ENCODE measurements at places on chromosomes 6 and 20. TPM values are rescaled to one million over a fixed set of nuclear protein-coding genes. Genes with fewer than 3 reads are reported as not detected.

Gene NR2E1
- not detected for total RNA-seq

Gene SGK2
- total RNA-seq: 42.9 TPM

DNA sequence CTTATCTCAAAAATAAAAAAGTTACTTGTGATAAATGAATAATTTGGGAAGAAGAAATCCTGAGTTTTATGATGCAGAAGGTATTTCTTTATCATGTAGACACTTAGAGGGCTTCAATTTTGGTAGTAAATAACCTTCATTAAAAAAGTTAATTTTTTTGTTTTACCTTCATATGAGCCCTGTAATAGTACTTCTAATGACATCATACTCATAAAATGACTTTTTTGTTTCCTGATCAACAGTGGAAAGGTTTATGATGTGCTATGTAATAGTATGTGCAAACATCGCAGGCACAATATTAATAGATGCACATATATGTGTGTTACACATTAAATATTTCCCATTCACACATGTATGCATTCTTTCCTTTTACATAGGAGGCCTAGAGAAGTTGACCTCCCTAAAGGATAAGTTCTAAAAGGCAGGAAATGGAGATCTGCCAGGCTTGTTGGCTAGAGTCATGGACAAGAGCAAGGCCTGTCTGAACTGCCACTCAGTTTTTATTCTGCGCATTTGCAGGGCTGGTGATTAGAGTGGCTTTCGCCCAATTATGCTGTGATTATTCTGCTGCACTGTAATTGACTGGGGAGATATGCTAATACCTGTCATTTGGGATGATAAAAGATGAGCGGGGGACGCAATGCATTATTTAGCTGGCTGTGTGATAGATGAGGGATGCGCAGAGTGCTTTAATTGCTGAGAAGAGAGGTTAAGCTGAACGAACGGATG lies 272.6 kb downstream of the TMEM242 start:
- no peaks in the 10 kb centered on the region for H3K27me3 ChIP-seq
- H3K4me1 ChIP-seq: peaks cover 3% of the 10 kb centered on the region
- DNase-seq: no peak
- H3K36me3 ChIP-seq: no peaks in the 10 kb centered on the region
- no peak overlapping the region for H3K4me3 ChIP-seq

DNA sequence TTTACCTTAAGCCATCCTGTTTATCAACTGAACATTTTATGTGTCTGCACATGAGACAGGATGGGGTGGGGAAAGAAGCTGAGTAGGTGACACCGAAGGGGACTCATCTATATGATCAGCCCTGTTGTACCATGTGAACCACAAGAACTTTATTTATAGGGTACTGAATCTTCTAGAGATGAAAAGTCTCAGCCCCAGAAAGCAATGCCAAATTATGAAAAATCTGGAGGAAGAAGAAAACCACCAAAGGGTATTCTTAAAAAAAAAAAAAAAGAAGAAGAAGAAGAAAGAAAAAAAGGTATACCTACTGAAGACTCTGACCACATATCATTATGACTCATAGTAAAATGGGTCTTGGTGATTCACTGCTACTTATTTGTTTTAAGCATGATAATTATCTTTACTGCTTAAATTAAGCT lies 39.8 kb upstream of the HBS1L start:
- no peaks in the 10 kb centered on the region for H3K4me1 ChIP-seq
- H3K36me3 ChIP-seq: no peaks in the 10 kb centered on the region
- H3K4me3 ChIP-seq: no peak overlapping the region
- no peaks in the 10 kb centered on the region for H3K27me3 ChIP-seq
- DNase-seq: no peak

DNA sequence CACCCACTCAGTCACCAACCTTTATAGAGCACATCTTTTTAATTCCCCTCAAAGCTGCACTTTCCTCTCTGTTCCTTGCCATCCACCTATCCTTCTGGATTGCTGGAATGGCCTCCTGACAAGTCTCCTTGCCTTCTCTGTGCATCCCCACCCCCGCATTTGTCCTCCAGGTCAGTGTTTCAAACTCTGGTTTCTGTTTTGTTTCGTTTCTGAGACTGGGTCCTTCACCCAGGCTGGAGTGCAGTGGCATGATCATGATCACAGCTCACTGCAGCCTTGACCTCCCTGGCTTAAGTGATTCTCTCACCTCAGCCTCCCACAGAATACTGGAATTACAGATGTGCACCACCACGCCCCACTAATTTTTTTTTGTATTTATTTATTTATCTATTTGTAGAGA lies 96.2 kb downstream of the PLCB1 start:
- H3K27ac ChIP-seq: no peak overlapping the region
- no peak for DNase-seq
- H3K4me3 ChIP-seq: no peak overlapping the region
- no peaks in the 10 kb centered on the region for H3K27me3 ChIP-seq
- no peaks in the 10 kb centered on the region for H3K36me3 ChIP-seq

- no peaks in the 10 kb centered on the region for H3K36me3 ChIP-seq
- no peak overlapping the region for H3K27ac ChIP-seq
- H3K4me3 ChIP-seq: peak overlapping the region; percentile 20
Observed at GRCh38 chr20:49610691-49611538, 43.0 kb upstream of the PTGIS start.

DNA sequence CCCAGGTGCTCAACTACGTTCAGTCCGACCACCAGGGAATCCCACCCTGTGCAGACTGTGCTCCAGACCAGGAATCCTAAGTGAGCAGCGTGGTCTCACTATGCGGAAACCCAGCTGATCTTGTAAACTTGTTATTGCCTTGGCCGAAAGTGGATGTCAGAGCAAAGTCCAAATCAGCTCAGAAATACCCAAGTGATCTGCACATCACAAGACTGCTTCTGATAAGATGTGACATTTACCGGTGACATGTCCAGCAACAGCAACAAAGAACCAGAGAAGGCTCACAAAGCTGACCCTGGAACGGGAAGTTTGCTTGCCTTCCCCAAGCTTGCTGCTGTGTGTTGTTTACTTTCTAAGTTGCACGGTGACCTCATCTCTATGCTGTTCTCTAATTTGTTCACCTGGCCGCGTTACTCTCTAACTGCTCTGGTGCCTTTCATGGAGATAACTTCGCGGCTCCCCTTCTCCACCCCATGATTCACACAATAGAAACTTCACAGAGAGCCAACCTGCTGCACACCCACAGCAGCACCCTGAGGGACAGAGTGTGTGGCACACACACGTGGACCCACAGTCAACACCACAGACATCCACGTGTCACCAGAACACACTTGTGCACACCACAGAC lies 1.7 kb downstream of the BNIP5 start:
- H3K27me3 ChIP-seq: no peaks in the 10 kb centered on the region
- no peak overlapping the region for H3K27ac ChIP-seq
- no peak overlapping the region for H3K4me3 ChIP-seq
- no peaks in the 10 kb centered on the region for H3K4me1 ChIP-seq
- no peak for DNase-seq

Gene SLC16A10
- 3.7 TPM for total RNA-seq

Gene NEDD9
- 101 TPM for total RNA-seq

GRCh38 chr6:56297022-56297989 lies 49.9 kb upstream of the COL21A1 start:
- H3K4me3 ChIP-seq: no peak overlapping the region
- H3K27ac ChIP-seq: no peak overlapping the region
- H3K4me1 ChIP-seq: no peaks in the 10 kb centered on the region

GRCh38 chr20:3192226-3193015 lies 12.1 kb downstream of the DDRGK1 start:
- H3K27ac ChIP-seq: no peak overlapping the region
- no peaks in the 10 kb centered on the region for H3K4me1 ChIP-seq
- DNase-seq: no peak
- no peaks in the 10 kb centered on the region for H3K27me3 ChIP-seq

DNA sequence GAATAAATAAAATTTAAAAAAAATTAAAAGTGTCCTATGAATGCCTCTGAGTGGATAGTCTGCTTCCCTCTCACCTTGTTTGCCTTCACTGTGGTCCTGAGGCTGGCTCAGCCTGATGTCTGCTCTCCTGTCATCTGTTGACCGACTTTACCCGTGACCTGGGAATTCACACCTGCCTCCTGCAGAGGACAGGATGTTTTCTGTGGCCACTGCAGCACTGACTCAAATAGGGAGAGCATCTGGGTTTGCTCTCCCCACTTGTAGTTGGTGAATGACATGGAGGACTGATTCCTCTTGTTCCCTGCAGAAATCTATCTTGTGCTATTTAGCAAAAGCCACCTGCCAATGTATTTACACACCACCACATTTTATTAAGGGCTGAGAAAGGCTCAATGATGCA lies 52.4 kb upstream of the ERVFRD-1 start:
- H3K36me3 ChIP-seq: no peaks in the 10 kb centered on the region
- no peak overlapping the region for H3K27ac ChIP-seq
- H3K27me3 ChIP-seq: no peaks in the 10 kb centered on the region
- no peak overlapping the region for H3K4me3 ChIP-seq
- no peak for DNase-seq
- H3K4me1 ChIP-seq: no peaks in the 10 kb centered on the region

DNA sequence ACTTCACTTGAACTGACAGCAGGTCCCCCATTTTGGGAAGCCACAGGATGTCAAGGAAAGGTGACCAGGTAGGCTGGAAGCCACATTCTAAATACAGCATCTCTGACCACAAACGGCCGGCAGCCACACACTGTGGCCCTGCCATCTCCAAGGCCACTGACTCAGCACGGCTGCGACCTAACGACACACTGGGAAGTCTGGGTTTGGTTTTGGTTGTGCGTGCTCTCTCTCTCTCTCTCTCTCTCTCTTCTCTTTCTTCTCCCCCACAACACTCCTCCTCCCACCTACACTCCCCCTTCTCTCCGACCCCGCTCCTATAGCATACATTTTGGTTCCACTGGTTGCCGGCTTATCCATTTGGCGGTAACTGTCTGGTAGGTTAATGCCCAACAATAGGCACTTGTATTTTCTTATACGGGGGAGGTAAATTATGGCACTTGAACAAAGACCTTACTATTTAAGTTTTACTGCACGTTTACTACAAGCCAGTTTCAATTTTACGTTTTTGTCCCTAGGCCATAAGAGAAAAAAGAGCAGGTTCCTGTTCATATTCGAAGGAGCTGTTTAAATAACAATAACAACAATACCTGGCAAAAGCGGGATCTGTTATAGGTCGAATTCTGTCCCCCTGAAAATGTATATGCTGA lies 103.6 kb downstream of the GMDS start:
- H3K4me1 ChIP-seq: no peaks in the 10 kb centered on the region
- no peaks in the 10 kb centered on the region for H3K27me3 ChIP-seq
- H3K4me3 ChIP-seq: no peak overlapping the region
- no peaks in the 10 kb centered on the region for H3K36me3 ChIP-seq

- no peaks in the 10 kb centered on the region for H3K4me1 ChIP-seq
- H3K36me3 ChIP-seq: no peaks in the 10 kb centered on the region
- H3K27me3 ChIP-seq: no peaks in the 10 kb centered on the region
Observed at GRCh38 chr6:163310973-163311383, 103.5 kb upstream of the QKI start.

DNA sequence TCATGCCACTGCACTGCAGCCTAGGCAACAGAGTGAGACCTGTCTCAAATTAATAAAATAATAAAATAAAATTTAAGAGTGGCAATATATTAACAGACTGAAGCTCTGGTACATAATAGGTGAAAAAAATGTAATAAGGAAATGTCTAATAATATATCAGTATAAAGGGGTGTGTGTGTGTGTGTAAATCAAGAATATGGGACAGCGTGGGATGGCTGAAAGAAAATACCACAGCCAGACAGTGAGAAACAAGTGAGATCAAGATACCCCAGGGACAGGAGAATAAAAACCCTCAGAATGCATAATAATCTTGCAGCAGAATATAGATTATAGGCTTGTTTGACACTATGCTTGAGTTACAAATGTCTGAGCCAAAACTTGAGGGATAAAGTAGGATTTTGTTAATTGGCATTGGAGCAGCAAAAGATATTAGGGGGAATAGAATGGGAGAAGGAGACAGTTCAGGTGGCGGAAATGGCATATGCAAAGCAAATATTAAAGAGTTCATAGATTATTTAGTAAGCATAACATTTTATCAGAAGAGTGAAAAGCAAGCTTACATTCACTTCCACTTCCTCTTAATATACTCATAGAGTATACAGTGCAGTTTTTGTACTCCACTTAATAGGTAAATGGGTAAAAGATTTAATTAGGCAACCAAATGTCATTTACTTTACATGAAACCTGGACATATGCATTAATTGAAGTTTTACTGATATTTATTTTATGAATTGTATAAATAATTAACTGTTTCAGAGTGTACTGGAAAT lies 398.5 kb upstream of the GJE1 start:
- H3K4me1 ChIP-seq: no peaks in the 10 kb centered on the region
- H3K27ac ChIP-seq: no peak overlapping the region
- no peak overlapping the region for H3K4me3 ChIP-seq
- H3K36me3 ChIP-seq: no peaks in the 10 kb centered on the region

Gene RPRD1B
- total RNA-seq: 34.4 TPM

Gene SLPI
- 3,615 TPM for total RNA-seq

DNA sequence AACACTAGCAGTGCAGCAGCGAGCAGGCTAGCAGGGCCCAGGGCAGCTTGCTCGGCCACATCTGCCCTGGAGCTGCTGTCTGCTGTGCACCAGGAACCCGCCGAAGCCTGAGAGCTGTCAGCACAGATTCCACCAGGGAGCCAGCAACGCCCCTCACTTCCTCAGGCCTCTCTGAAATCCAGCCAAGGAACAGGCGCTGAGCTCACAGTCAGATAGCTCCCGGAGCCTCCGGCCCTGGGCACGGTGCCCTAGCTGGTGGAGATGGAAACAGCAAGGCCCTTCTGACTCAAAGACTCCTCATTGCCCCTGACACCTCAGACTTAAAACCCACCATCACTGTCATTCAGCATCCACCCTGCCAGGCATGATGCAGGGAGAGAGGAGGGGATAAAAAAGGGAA lies 839.4 kb downstream of the MAFB start:
- no peak overlapping the region for H3K4me3 ChIP-seq
- no peak overlapping the region for H3K27ac ChIP-seq
- H3K36me3 ChIP-seq: no peaks in the 10 kb centered on the region
- DNase-seq: peak; percentile 17
- peaks cover 9% of the 10 kb centered on the region for H3K4me1 ChIP-seq

- no peaks in the 10 kb centered on the region for H3K27me3 ChIP-seq
- H3K4me3 ChIP-seq: no peak overlapping the region
- H3K36me3 ChIP-seq: peaks cover 13% of the 10 kb centered on the region
- H3K4me1 ChIP-seq: no peaks in the 10 kb centered on the region
- no peak overlapping the region for H3K27ac ChIP-seq
- DNase-seq: no peak
Observed at GRCh38 chr6:136826216-136826615, 3.8 kb downstream of the PEX7 start.

DNA sequence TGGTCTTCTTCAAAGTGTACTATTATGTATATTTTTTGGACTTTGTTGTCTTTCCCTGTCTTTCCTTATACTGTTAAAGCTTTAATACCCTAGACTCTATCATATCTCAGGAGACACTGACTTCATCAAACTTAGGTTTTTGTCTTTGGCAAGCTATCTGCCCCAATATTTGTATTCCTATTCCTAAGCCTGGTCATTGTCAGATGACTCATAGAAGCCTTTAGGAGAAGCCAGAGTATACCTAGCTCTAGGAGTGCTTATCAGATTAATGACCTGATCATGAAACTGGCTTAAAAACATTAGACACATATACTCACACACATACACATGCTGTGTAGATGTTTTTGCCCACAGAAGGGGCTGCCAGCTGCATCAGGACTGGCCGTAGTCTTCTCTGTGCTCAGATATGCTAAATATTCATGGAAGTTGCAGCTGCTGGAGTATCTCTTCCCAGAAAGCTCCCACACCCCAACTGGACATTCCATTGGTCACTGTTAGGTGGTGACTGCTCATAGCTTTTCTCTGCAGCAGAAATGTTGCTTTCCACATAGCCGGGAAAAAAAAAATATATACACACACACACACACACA lies 102.0 kb downstream of the ANKS1A start:
- H3K27me3 ChIP-seq: no peaks in the 10 kb centered on the region
- no peak for DNase-seq
- no peak overlapping the region for H3K27ac ChIP-seq
- no peak overlapping the region for H3K4me3 ChIP-seq
- no peaks in the 10 kb centered on the region for H3K36me3 ChIP-seq
